Regular cardiac myocyte (primary cell): ENCODE measurements at places on chromosomes 13 and 19. TPM values are rescaled to one million over a fixed set of nuclear protein-coding genes. Genes with fewer than 3 reads are reported as not detected.

The DEDD2 gene
- total RNA-seq = 18.2 and 26.5 TPM in 2 replicates

The NLRP7 gene
- not detected in 2 replicates for total RNA-seq

The SMARCA4 gene
- total RNA-seq = 36.4 and 75.9 TPM in 2 replicates

The PDE4A gene
- total RNA-seq = 2.5 and 2.8 TPM in 2 replicates

The SPIB gene
- total RNA-seq = not detected in 2 replicates

The PLPPR3 gene
- 0.56 TPM in 1 of 2 replicates, not detected in the other for total RNA-seq

The DUS3L gene
- total RNA-seq = 21.4 and 44.1 TPM in 2 replicates

The KLK3 gene
- total RNA-seq = not detected in 2 replicates

The GALP gene
- total RNA-seq = not detected in 2 replicates

The ATP8A2 gene
- under 0.01 TPM in 1 of 2 replicates, not detected in the other for total RNA-seq

The CCL25 gene
- total RNA-seq = not detected in 2 replicates

The BCL2L12 gene
- 2.8 and 12.8 TPM in 2 replicates for total RNA-seq

The KLK2 gene
- not detected in 2 replicates for total RNA-seq

The ZNF529 gene
- total RNA-seq = 8.6 and 11.6 TPM in 2 replicates

The RPS19 gene
- total RNA-seq = 1,514 and 2,811 TPM in 2 replicates

The B3GNT3 gene
- total RNA-seq = not detected in 2 replicates

The ZNF536 gene
- total RNA-seq = not detected in 2 replicates

The SPACA4 gene
- not detected in 2 replicates for total RNA-seq

The KLF2 gene
- total RNA-seq = 1.7 and 5.6 TPM in 2 replicates

The CBY2 gene
- not detected in 2 replicates for total RNA-seq

The ZNF560 gene
- 2.7 and 3.4 TPM in 2 replicates for total RNA-seq

The KLK4 gene
- total RNA-seq = not detected in 2 replicates

The CYP4F12 gene
- not detected in 2 replicates for total RNA-seq

The PSG3 gene
- not detected in 2 replicates for total RNA-seq

The SPRED3 gene
- 2.5 and 3.3 TPM in 2 replicates for total RNA-seq

The ZNF418 gene
- 5.6 and 12.1 TPM in 2 replicates for total RNA-seq

The MIPEP gene
- total RNA-seq = 17.2 and 23.2 TPM in 2 replicates

The FARP1 gene
- total RNA-seq = 18.6 and 27.2 TPM in 2 replicates

The CGB7 gene
- total RNA-seq = 0.19 and 0.56 TPM in 2 replicates

The C19orf81 gene
- total RNA-seq = not detected in 2 replicates

The PRSS57 gene
- total RNA-seq = not detected in 2 replicates

The SHC2 gene
- 1.4 TPM in 1 of 2 replicates, not detected in the other for total RNA-seq

The SLC27A5 gene
- 2.8 and 2.9 TPM in 2 replicates for total RNA-seq

The CNN1 gene
- 10.2 and 56.1 TPM in 2 replicates for total RNA-seq

The SHISA7 gene
- not detected in 2 replicates for total RNA-seq

The PKN1 gene
- 106 and 108 TPM in 2 replicates for total RNA-seq

The CD33 gene
- not detected in 2 replicates for total RNA-seq
